ENCODE measurements at places on chromosomes 7 and 10.

GRCh38 chr7:92255308-92255707 is 9.5 kb downstream of the ANKIB1 start:
- no peak for DNase-seq

DNA sequence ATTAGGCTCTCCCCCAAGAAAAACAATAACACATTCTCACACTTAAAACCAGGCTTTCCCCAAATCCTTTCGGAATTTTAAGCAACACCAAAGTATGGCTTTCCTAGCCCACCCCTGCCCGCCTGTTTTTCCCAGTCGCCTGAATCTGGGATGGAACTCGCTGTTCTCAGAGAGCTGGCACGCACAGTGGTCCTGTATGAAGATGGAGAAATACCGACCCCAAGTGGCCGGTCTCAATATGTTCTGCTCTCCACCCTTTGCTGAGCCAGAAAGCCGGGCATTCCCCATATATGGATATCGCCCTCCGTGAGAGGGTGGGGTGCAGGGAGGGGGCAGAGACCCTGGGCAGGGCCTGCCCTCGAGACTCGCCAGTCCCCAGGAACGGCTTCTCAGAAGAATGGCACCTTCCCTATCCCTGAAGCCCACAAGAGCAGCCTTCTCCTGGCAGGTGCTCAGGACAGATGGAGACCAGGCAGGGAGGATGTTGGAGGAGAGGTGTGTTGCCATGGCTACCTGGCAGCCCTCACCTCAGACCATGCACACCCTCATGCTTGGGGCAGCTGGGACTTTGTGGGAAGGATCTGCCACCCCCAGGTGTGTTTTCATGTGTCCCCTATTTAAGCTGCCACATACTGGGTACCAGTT is 3.4 kb downstream of the TACR2 start:
- DNase-seq = peak; percentile 76

GRCh38 chr7:116731023-116731395 is 59.0 kb downstream of the MET start:
- DNase-seq = no peak

- no peak for DNase-seq
These were observed 4.6 kb downstream of the CDK5 start for GRCh38 chr7:151053096-151053495.

DNA sequence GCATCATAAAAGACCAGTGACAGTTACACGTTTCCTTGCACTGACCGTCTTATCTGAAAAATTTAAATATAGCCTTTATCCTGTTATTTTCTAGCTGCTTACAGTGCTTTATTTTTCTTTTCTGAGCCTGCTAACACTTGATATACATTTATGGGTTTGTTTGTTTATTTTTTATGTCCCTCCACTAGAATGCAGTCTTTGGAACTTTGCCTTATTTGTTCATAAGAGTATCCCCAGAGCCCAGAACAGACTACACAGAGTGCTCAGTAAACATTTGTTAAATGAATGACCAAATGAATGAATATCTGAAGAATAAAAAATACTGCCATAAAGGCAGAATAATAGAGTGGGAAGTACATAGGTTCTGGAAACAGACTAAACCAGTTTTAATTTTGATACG is 202.3 kb upstream of the LRRN3 start:
- no peak for DNase-seq

- DNase-seq = no peak
These were observed 541.0 kb upstream of the FZD8 start for GRCh38 chr10:36183056-36183455.

- DNase-seq = no peak
These were observed 217.3 kb downstream of the CELF2 start for GRCh38 chr10:11234857-11235531.

GRCh38 chr7:130960208-130960988 is 226.4 kb upstream of the KLF14 start:
- no peak for DNase-seq

- DNase-seq = no peak
These were observed 614 bp upstream of the IFIT2 start for GRCh38 chr10:89301232-89301631.

DNA sequence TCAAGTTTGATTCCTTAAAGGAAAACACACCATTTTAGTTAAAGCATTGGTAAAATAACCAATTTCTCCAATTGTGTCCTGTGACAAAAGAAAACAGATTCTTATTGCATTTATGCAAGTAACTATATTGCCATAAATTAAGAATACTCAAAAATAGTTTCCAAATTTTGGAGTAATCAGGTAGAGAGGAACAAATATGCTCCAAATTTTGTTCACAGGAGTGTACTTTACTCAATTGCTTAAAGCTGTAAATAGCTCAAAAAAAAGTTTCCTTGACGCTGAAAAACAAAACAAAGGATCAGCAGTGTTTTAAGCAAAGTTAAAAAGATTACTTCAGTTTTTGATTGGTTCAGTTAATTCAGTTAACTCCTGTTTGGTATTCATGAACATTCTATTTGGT is 52.2 kb upstream of the INHBA start:
- no peak for DNase-seq

- no peak for DNase-seq
These were observed 39.7 kb upstream of the CARD11 start for GRCh38 chr7:3083350-3083749.

- DNase-seq = no peak
These were observed 58.6 kb downstream of the LAMB4 start for GRCh38 chr7:108071551-108071950.

DNA sequence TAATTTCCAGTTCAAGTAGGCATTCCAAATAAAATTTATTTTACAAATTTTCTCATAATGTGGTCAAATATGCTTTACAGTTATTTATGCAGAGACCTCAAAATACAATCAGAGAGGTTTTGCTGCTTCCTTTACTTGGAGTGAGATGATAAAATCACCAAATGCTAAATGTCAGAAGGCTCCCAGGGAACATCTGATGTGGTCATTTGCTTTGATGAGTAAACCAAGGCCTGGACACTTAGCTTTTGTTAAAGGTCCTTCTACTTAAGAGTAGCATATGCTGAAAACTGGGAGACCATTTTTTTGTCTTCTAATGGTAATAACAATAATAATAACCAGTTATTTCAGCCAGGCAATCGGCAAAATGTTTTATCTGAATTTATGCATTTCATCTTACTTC is 60.6 kb upstream of the AKR1E2 start:
- no peak for DNase-seq

DNA sequence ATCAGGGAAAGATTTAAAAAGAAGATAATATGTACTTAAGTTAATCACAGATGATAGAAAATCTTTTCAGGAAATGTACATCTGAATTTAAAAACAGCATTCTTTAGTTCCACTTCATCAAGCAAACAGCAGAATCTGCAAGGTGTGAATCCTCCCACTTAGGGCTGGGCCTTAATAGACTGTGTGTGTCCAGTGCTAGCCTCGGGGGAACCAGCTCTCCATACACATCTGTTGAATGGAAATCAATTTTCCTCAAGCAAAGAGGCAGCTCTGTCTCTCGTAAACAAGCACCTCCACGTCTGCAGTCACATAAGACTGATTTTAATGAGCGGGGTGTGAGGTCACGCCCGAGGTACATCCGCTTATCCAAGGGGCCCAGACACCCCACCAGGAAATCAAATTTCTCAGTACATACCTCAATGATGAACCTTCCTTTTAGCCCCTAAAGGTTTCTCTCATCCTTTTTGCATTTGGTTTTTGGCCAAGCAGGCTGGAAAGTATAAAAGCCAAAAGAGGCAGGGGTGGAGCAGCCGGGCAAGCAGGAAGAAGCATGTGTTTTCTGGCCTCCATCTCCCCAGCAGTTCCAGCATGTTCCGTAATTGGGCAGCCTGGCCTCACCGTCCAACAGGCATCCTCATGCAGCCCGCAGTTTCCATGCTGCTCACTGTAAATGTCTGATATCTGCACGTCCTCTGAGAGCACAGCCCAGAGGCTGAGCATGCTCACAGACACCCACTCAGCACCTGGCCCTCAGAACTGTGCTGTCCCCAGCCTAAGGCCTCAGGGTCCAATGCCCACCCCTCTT is 131.3 kb downstream of the GLI3 start:
- no peak for DNase-seq
